Caco-2 (cell line): ENCODE measurements at places on chromosomes 4 and X.

GRCh38 chr4:103268746-103269145 is 70.6 kb upstream of the CENPE start:
- no peaks in the 10 kb centered on the region for H3K4me1 ChIP-seq
- no peak overlapping the region for H3K4me3 ChIP-seq
- no peaks in the 10 kb centered on the region for H3K27me3 ChIP-seq

- H3K4me3 ChIP-seq, result no peak overlapping the region
- H3K4me1 ChIP-seq, result no peaks in the 10 kb centered on the region
- no peaks in the 10 kb centered on the region for H3K27me3 ChIP-seq
- H3K27ac ChIP-seq, result no peak overlapping the region
- no peaks in the 10 kb centered on the region for H3K36me3 ChIP-seq
Observed at GRCh38 chrX:134738986-134739740, 80.9 kb upstream of the PLAC1 start.

- H3K36me3 ChIP-seq, result no peaks in the 10 kb centered on the region
- peak; percentile 57 for DNase-seq
- H3K4me3 ChIP-seq, result peak within 1 kb of the TSS; percentile 62
- no peaks in the 10 kb centered on the region for H3K27me3 ChIP-seq
- H3K4me1 ChIP-seq, result peaks cover 15% of the 10 kb centered on the region; the same call in 1 of the 2 replicates
- H3K27ac ChIP-seq, result peak within 1 kb of the TSS; percentile 77
Observed at GRCh38 chr4:48906206-48907173, at the start of gene OCIAD2. Gene OCIAD2, minus strand, starts transcription at chr4:48906774. Its CDS starts 2,225 bp downstream, at chr4:48904549.

DNA sequence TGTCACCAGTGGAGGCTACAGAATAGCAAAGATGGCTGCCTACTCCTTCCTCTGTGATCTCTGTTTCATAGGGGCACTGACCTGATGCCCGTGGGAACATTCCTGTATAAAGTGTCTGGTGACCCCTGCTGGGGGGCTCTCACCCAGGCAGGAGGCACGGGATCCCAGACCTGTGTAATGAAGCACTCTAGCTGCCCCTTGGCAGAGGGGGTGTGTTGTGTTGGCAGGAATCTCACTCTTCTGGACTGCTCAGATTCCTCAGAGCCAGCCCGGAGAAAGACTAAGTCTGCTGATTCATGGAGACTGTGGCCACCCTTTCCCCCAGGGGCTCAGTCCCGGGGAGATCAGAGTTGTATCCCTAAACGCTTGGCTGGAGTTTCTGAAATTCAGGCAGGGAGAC is 648.3 kb downstream of the SPRY1 start:
- H3K36me3 ChIP-seq, result no peaks in the 10 kb centered on the region
- H3K4me3 ChIP-seq, result no peak overlapping the region
- no peak for DNase-seq

- no peak overlapping the region for H3K27ac ChIP-seq
- H3K36me3 ChIP-seq, result no peaks in the 10 kb centered on the region
- no peaks in the 10 kb centered on the region for H3K4me1 ChIP-seq
- no peaks in the 10 kb centered on the region for H3K27me3 ChIP-seq
- DNase-seq, result no peak
Observed at GRCh38 chr4:170671171-170671570, 581.4 kb upstream of the AADAT start.

GRCh38 chr4:125319311-125319710 is 4.6 kb downstream of the FAT4 start:
- no peak overlapping the region for H3K27ac ChIP-seq
- no peak overlapping the region for H3K4me3 ChIP-seq
- H3K27me3 ChIP-seq, result no peaks in the 10 kb centered on the region
- no peaks in the 10 kb centered on the region for H3K36me3 ChIP-seq

- H3K27ac ChIP-seq, result no peak overlapping the region
- no peaks in the 10 kb centered on the region for H3K36me3 ChIP-seq
- DNase-seq, result no peak
- no peaks in the 10 kb centered on the region for H3K27me3 ChIP-seq
Observed at GRCh38 chrX:152641256-152641875, 3.7 kb downstream of the GABRQ start.

GRCh38 chrX:50799531-50799961 is 14.4 kb downstream of the SHROOM4 start:
- no peak overlapping the region for H3K27ac ChIP-seq
- H3K4me3 ChIP-seq, result no peak overlapping the region
- H3K4me1 ChIP-seq, result peaks cover 7% of the 10 kb centered on the region; the same call in 1 of the 2 replicates
- no peak for DNase-seq
- no peaks in the 10 kb centered on the region for H3K27me3 ChIP-seq

GRCh38 chr4:185399466-185399865 is 2.8 kb downstream of the ANKRD37 start:
- no peaks in the 10 kb centered on the region for H3K4me1 ChIP-seq
- no peak for DNase-seq
- no peak overlapping the region for H3K4me3 ChIP-seq
- no peaks in the 10 kb centered on the region for H3K36me3 ChIP-seq
- H3K27ac ChIP-seq, result no peak overlapping the region
- no peaks in the 10 kb centered on the region for H3K27me3 ChIP-seq

- no peaks in the 10 kb centered on the region for H3K4me1 ChIP-seq
- DNase-seq, result no peak
- no peak overlapping the region for H3K27ac ChIP-seq
- H3K4me3 ChIP-seq, result no peak overlapping the region
- H3K27me3 ChIP-seq, result no peaks in the 10 kb centered on the region
- H3K36me3 ChIP-seq, result no peaks in the 10 kb centered on the region
Observed at GRCh38 chr4:3021627-3022026, 52.7 kb downstream of the HTT-AS start.

- H3K4me1 ChIP-seq, result no peaks in the 10 kb centered on the region; the same call in 1 of the 2 replicates
- H3K4me3 ChIP-seq, result no peak overlapping the region
- no peaks in the 10 kb centered on the region for H3K27me3 ChIP-seq
- no peak for DNase-seq
Observed at GRCh38 chrX:76183289-76184049, 10.6 kb downstream of the PBDC1 start.

DNA sequence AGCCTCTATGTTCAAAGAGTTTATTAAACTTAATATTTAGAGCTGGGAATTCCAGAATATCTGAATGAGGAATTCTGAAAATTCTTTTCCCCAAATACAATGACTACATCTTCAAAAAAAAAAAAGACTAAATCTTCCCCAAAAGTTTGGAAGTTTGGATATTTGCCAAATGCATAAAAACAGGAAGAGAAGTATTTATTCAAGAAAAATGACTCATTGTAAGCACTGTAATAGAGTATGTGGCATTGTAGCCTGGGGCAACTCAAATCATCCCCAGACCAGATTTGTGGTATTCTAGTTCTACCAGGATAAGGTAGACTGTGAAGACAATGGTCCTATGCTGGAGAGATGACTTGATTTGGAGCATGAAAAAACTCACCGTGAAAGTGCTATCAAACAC is 78.5 kb upstream of the PDHA2 start:
- no peak for DNase-seq
- no peaks in the 10 kb centered on the region for H3K4me1 ChIP-seq
- no peak overlapping the region for H3K4me3 ChIP-seq
- H3K27ac ChIP-seq, result no peak overlapping the region
- H3K27me3 ChIP-seq, result no peaks in the 10 kb centered on the region
- no peaks in the 10 kb centered on the region for H3K36me3 ChIP-seq
